Activated CD4-positive, CD25-positive, alpha-beta regulatory T cell (primary cell): ENCODE measurements at places on chromosomes 11 and 22.
A peak's percentile ranks its signal among the peaks of the same experiment; 100 is the strongest.

- no peak for DNase-seq
These were observed 50.7 kb downstream of the RRAS2 start for GRCh38 chr11:14308114-14308896.

DNA sequence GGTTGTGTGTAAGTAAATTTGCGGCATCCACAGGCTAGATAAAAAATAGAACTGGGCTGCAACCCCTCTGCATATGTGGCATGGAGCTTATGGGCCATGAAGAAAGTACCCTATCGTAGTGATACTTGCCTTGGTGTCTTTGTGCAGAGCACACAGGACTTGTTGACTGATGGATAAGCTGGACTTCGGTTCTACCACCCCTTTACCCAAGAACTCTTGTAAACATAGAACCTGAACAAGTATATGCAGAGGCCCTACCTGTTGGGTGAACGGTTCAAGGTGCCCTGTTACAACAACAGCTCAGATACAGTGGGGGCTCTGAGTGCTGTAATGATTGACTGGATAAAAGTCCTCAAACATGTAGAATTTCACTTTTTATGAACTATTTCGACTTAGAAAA lies 3.0 kb upstream of the LGR4 start:
- no peak for DNase-seq

DNA sequence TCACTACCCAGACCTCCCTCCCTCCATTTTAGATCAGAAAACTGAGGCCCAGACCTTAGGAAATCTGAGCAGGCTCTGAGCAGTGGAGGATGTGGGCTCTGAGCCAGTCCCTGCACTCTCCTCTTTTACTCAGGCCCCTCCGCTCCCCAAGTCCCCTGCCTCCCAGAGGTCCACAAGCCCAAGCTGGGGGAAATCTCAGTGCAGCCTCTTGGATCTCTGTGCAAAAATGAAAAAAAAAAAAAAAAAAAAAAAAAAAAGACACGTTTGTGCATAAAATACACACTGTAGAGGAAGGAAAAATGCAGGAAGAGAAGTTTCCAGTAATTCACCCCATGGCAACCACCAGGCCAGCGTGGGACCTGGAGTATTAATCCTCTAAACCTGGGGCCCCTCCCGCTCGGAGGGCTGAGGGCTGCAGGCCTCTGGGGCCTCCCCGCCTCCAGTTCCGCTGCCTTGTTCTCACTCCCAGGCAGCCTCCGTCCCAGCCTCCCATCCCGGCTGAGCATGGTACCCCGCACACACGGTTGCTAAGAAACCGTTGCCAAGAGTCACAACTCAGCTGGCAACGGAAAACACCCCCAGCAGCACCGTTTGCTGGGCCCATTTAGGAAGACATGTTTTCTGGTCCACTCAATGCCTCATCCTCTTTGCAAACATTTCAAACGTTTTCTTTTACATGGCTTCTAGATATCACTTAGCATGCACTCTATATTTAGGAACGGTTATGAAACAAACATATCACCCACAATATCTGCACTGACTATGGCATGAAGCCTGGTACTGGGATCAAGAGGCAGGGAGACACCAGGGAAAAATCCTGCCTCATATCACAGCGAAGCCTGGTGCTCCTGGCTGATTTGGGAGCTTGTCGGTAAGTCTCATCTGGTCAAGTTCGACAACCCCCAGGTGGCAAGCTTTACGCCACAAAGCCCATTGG lies 227.5 kb downstream of the CTTN start:
- DNase-seq: no peak

- DNase-seq: no peak
These were observed 20.7 kb upstream of the TPBGL start for GRCh38 chr11:75219869-75220268.

DNA sequence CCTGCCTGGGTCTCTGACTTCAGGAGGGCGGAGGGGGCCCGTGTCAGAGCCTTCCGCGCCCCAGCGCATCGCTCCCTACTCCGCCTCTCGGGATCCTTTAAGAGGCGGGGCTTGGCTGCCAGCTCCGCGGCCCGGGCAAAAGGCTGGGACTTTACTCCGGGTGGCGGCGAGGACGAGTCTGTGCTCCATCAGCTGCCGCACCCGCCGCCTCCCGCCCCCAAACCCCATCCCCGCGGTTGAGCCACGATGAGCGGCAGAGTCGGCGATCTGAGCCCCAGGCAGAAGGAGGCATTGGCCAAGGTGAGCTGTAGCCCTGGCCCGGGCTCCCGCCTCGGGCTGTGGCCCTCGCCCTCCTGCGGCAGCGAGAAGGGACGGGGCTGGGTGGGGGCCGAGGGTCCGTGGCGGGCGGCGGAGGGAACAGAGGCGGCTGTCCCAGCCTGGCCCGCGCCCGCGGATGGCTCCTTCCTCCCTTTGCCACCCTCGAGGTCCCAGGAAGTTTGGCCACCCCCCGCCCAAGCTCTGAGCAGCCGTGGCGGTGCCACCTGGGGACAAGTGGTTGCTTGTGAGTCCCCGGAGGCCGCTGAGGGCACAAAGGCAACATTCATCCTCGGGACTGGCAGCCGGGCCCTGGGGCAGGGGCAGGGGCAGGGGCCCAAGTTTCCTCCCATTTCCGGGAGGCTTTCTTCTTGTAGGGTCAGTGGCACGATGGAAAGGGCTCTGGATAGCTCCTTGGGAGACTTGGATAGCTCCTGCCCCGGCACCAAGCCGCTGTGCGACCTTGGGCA lies at the start of gene SEC14L2:
TSS of gene SEC14L2 (plus strand) at position 148 of the 785 bp plus-strand sequence. CDS start at position 247, 99 bp downstream.
- peak; percentile 11 for DNase-seq

DNA sequence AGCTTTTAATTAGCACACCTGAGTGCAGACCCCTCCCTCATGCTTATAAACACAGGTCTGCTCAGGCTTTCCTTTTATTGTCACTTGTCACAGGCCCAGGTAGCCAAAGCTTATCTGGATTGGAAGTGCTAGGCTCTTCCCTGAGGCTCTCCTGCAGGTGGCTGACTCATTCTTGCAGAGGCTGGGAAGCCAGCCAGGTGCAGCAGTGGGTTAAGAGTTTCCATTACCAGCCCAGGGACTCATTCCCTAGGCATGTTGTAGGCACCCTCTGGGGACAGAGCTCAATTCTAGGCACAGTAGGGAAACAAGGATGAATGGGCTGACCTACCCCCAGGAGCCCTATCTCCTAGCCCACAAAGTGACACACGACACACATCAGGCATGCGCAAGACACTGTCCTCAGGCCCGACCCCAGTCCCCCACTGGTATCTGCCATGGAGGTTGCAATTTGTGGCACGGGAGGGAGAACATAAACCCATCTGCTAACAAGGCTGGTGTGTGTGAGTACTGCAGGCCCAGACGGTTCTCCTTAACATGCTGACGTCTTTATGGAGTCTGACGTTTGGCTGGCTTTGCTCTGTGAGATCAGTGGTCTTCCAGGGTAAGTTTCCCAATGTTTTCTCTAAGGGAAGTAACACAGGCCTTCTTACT lies 94.2 kb downstream of the ABTB2 start:
- no peak for DNase-seq

GRCh38 chr11:117199916-117200812 lies 994 bp downstream of the TAGLN start:
- no peak for DNase-seq

DNA sequence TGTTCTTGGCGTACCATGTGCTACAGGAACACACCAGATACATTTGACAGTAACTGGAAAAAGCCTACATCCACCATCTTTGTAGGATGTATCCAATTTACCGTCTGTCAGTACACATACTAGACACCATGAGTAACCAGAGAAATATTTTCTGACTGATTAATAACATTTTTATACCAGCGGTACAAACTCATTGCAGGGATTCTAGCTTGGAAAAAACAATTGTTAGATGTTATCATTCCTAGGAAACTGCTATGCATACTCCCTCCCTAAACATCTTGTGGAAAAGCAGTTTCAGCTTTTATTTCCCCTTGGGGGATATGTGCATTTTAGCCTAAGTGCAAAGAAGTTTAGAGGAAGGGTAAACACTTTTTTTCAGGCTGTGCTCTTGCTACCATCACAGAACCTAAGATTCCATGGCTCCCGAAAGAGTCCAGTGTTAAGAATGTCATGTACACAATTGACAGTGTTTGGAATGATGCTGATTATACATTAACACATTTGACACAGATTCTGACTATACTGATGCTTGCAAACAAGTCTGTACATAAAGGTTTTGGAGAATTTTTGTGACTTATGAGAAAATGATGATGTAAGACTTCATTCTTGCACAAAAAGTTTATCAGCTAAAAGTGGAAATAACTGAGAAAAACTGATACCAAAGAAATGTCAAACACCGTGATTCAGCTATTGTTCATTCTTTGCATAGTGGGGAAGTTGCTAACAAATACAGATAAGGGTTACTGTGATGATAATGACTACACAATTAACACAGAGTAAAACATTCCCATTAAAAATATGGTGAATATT lies 23.7 kb downstream of the NCF4 start:
- no peak for DNase-seq

DNA sequence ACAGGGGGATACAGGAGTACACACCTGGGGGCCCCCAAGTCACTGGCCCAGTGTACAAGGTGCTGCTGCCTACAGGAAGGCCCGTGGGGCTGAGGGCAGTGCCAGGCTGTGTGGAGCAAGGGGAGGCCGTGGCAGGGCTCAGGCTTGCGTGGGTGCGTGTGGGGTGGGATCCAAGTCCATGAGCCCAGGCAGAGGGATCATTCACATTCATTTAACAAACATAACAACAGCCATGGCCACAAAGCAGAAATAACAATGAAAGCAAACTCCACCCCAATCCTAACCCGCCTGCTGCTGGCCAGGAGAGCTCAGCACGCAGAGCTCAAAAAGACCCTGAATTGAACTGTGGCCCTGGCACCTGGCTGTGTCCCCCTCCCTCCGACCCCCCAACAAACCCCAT lies 17.0 kb upstream of the SCGB1A1 start:
- no peak for DNase-seq

DNA sequence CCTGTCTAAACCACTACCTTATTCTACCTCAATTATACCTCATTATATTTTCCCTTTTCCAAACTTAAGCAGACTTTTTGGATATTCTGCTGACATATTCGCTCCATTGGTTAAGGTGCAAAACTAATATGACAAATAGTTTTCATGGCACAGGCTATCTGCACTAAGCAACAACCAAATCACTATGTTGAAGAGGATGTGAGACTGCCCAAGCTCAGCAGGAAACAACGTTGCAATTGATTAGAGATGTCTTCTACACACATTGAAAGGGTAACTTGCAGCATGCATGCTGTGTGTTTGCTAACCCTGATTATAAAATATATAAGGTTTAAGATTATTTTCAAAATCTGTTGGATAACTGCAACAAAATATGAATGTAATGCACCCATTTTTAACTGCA lies 61.6 kb downstream of the STK33 start:
- DNase-seq: no peak
